ENCODE measurements at places on chromosomes 4 and X.

DNA sequence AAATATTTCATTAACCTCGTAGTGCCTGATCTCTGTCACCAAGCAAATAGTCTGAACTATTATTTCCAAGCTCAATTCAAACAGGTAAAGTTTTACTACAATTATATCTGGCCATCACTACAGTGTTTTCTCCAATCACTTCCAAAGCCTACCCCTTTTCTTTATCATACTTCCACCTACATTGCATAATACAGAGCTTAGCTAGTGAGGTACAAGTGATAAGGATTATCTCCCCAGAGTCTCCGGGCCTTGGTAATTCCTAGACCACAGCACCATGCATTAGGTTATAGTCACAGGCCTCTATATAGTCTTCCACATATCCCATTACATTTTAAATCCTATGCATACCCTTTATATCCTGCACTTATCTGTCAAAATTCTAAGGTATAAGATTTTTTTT lies 154.2 kb downstream of the SNCA start:
- DNase-seq, result no peak

GRCh38 chr4:178665916-178666315 lies 1223.7 kb upstream of the AGA start:
- DNase-seq, result no peak

- no peak for DNase-seq
Measured at GRCh38 chrX:119382606-119383005, 16.5 kb upstream of the SLC25A43 start.

GRCh38 chr4:107937040-107937439 lies 5.7 kb downstream of the CYP2U1 start:
- no peak for DNase-seq

DNA sequence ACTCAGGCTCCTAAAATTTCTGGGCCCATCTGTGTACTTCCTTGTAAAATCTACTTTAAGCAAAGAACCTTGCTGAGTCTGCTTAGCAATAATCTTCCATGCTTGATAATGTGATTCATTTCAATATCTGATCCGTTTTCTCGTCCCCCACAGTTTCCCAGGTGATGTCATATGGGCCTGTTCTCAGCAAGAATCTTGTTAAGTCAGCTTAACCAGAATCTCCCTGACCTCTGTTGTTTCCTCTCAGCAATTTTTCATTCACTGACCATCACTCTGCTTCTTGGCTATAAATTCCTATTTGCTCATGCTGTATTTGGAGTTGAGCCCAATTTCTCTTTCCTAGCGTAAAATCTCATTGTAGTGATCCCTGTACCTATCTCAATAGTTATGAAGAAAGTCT lies 13.9 kb downstream of the CSN2 start:
- DNase-seq, result no peak

- no peak for DNase-seq
Measured at GRCh38 chrX:47182106-47182700, 11.4 kb upstream of the UBA1 start.

- peak; percentile 44 for DNase-seq
Measured at GRCh38 chr4:84496706-84497503, 2.2 kb downstream of the NKX6-1 start.

DNA sequence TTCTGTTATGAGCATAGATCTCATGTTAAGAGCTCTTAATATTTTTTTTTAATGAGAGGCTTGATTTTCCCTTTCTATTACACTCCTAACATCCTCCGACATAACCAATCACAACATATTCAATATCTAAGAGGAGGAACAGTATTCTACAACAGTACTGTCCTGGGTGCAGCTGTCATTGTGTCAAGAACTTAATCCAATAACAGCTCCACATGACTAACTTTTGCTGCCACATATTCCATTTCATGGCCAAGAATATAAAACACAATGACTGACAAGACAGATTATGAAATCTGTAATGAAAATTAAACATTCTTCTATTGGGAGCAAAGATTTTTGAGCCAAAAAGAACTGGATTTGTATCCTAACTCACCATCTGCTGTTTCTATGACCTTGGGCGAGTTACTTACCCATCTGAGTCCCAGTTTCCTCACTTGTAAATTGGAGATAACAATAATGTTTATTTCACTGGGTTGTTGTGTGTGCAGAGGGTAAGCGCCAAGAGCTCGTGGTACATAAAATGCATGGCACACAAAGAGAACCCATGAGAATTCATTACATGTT lies 405.6 kb downstream of the SPRY1 start:
- DNase-seq, result no peak

DNA sequence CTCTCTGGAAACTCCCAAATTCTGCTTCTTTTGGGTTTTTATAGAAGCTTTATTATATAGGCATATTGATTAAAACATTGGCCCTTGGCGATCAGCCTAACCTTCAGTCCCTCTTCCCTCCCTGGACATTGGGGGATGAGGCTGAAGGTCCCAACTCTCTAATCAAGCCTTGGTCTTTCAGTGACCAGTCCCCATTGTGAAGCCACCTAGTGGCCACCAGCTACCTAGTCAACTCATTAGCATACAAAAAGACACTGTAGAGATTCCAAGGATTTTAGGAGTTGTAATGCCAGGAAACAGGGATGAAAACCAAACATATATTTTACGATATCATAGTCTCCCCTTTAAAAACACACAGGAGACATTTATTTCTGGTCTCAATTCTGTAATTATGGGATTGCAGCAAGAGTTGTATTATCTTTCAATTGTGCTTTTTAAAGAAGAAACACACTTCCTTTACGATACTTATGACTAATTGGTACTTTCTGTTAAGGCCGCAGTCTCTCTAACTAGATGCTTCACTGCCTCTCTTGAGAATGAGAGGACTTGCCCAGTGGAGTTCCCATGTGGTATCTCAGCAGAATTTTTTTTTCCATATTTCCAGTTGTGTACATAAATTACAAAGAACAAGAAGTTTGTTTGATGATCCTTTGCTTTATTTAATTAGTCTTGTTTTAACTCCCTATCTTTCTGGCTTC lies 58.2 kb downstream of the WDR17 start:
- peak; percentile 7 for DNase-seq

GRCh38 chr4:145868637-145869409 lies 69.8 kb downstream of the ZNF827 start:
- no peak for DNase-seq

DNA sequence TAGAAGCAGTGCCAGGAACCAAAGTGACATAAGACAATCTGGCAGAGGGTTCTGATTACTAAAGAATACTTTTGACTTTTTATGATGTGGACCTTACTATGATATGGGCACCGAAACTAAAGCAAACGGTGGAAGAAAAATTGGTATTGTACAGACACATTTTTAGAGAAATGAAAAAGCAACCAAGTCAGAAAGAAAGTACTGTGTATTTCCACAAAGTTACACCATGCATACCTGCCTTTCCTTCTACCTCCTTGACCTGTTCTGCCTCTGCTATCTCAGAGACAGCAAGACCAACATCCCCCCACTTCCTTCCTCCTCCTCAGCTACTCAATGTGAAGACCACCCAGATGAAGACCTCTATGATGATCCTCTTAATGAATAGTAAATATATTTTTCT lies 88.3 kb downstream of the HUWE1 start:
- DNase-seq, result no peak

DNA sequence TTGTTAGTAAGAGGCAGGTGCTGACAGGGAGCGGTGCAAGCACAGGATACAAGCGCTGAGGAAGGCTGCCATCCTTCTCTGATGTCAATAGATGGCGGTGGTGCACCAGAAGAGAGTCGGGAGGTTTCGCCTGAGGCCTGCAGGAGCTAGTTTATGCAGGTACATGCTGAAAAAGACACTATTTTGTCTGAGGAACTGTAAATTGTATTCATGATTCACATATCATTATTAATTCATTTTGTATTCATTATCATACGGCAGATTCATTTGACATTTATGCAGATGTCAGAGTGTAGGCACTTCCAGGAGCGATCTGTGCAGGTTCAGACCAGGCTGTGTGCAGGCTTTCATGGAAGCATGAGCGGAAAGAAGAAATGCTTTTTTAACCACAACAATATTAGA lies 824.0 kb downstream of the STIM2 start:
- DNase-seq, result peak; percentile 3

GRCh38 chr4:11603591-11604194 lies 175.0 kb upstream of the HS3ST1 start:
- no peak for DNase-seq

DNA sequence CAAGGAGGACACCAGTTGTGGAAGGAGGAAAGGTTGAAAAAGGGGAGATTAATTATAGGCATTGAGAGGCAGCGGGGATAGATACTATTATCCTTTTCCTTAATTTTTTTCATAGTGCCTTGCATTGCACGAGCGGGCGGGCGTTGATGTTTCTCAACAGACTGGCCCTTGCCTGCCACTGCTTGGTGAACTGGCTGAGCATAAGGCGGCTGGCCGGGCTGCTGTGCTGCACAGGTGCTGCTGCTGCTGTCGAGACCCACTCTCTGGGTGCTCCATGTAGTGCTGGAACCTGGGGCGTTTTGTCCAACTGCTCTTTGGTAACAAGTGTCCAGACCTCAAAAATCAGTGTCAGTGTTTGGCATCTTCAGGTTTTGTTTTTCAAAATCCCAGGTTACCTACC lies 83.3 kb upstream of the PAQR3 start:
- no peak for DNase-seq

- peak; percentile 6 for DNase-seq
Measured at GRCh38 chr4:128288689-128289106, 1.1 kb upstream of the PGRMC2 start.

DNA sequence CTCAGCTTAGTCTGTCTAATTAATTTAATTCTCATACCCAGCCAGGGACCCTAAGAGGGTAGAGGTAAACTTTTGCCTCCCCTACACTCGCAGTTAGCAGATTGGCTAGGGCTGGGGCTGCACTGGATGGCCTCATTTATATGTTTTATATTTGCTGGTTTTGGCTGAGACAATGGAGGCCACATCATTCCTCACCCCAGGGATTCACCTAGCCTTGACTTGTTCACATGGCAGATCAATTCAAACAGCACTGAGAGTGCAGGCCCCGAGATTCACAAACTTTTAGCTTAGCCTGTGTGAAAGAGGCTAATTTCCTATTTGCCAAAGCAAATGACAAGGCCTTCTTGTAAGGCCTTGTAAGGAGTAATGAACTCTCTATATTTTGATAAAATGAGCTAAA lies 844.4 kb downstream of the ARAP2 start:
- no peak for DNase-seq

DNA sequence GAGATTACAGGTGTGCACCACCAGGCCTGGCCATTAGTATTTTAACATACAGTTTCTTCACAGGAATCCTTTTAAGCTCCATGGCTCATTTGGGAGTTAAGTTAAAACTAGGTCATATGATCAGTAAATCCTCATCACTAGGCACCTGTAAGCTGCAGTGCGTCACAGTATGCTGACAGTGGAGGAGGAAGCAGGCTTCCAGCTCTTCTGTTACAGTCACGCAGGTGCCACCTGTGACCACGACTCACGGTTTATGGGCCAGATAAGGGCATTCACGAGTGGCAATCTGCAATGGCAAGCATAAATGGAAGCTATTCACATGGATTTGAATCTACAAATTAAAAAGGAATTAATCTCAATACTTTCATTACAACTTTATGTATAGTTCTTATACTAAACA lies 129.4 kb upstream of the BCOR start:
- DNase-seq, result no peak

- DNase-seq, result no peak
Measured at GRCh38 chr4:118680808-118681207, 4.4 kb upstream of the METTL14 start.

DNA sequence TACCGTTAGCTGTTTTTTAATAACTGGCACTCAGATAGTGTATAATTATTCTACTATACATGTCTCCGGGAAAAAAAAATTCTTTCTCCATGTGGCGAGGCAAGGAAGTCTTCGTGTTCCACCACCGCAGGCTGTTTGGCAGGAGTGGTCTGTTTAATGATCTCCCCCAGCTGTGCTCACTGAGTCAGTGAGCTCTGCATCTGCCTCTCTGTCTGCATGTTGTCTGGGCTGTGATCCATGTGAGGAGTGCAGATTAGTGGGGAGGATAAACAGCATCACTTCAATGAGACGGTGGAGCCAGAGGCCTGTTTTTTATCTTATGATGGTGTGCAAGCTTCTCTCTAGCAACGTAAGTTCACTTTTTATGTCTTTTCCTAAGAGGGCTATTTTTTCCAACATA lies 69.8 kb downstream of the RPS3A start:
- peak; percentile 94 for DNase-seq

DNA sequence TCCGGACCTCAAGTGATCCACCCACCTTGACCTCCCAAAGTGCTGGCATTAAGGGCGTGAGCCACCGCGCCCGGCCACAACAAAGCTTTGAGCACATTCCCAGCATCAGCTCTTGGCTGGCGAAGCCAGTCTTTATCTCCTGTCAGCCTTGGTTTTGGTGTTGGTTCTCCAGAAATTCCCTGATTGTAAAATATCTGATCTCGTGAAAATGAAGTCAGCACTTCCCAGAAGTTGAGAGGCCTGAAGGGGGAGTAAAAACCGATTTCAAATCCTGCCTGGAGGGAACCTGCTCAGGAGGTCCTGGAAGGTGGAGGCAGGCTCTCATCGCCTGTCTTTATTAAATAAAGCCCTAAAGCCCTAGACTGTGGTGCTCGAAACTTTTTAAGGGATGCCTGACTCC lies 33.6 kb downstream of the PTTG2 start:
- no peak for DNase-seq

GRCh38 chrX:68175562-68175961 lies 257.7 kb downstream of the OPHN1 start:
- no peak for DNase-seq

- DNase-seq, result no peak
Measured at GRCh38 chrX:82230013-82230412, 1028.1 kb downstream of the SH3BGRL start.

- DNase-seq, result no peak
Measured at GRCh38 chrX:70255452-70255851, 4.6 kb downstream of the P2RY4 start.

- no peak for DNase-seq
Measured at GRCh38 chr4:152118819-152119553, 358.2 kb upstream of the GATB start.

DNA sequence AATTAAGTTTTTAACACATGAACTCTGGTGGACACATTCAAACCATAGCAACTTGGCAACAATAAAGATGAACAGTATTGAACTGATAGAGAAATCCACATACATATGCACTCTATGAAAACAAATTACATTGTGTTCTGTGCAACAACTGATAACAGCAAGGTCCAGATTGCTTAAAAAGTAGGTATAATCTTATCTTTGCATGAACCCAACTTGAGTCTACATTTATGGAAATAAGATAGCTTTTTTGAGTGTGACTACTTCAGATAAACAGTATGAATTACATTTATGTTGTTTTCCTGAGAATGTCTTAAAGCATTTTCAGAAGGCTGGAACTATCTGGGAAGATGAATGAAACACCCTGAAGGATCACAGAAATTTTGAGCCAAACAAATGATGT lies 212.6 kb upstream of the GK2 start:
- no peak for DNase-seq

GRCh38 chrX:97636473-97637140 lies 752.9 kb downstream of the RPA4 start:
- DNase-seq, result no peak

DNA sequence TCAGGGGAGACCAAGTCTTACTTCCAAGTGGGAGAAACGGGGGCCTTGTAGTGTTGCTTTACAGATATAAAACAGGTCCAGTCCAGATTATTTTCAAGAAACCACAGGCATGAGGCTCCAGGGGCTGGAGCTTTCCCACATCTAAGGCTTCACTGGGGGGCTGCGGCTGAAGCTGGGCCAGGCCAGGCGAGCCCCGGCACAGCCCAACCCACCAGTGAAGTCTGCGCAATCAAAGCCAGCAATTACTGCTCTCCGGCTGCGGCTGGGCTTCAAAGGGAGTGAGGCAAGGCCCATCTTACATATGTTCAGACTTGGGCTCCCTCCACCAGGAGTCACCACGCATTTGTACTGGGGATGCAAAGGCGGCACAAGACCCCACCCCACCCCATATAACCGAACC lies 61.7 kb downstream of the HADH start:
- DNase-seq, result no peak

All from AG08396 (cell line).